H9 (cell line): ENCODE measurements at places on chromosomes 1 and 21. TPM values are rescaled to one million over a fixed set of nuclear protein-coding genes. Genes with fewer than 3 reads are reported as not detected.
A peak's percentile ranks its signal among the peaks of the same experiment; 100 is the strongest.

DNA sequence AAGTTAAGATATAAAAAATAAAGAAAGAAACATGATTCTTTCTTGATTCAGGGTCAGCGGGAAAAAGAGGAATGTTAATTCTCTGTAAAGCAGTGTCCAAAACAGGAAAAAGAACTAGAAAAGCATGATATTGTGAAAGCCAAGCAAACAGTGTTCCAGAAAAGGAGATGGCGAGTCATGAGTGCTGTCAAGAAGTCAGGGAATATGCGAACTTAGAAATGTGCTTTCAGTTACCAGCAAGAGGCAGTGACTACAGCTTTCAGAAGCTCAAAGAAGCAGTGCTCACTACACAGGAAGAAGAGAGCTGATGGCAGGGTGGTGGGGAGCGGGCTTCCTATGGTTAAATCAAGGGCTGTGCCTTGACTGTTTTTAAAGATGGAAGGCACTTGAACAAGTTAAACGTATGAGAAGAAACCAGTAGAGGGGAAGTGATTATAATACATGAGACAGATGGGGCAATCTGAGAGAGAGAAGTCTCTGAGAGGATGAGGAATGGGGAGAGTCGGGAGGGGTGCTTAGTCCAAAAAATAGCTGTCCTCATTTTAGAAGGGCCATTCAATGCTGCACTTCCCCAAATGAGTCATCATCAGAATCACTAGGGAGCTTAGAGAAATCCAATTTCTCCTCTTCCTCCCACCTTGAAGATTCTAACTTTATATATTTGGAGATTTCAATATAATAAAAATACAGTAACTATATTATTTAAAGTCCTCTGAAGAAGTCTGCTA, 90.4 kb downstream of the KCNK1 start:
- H3K36me3 ChIP-seq = no peaks in the 10 kb centered on the region
- H3K4me3 ChIP-seq = no peak overlapping the region
- H3K27me3 ChIP-seq = no peaks in the 10 kb centered on the region
- DNase-seq = no peak
- H3K27ac ChIP-seq = no peak overlapping the region

DNA sequence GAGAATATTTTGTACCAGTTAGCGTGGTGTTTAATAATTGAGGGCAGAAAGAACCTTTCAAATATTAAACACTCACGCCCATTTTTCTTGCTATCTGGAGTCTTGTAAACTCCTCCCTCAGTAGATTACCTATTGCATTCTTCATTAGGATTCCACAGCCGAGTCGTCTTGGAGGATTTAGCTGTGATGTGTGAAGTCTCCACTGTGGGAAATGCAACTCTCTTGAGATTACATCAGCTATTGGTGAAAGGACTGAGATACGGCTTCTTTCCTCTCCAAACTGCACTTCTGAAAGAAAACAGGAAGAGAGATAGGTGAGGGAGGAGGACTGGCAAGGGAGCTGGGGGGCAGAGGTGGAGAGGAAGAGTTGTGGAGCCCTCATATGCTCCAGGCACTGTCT, 36.1 kb downstream of the ACTA1 start:
- H3K27me3 ChIP-seq = no peaks in the 10 kb centered on the region; the same call in 1 of the 2 replicates
- peaks cover 6% of the 10 kb centered on the region; the same call in 1 of the 2 replicates for H3K4me1 ChIP-seq
- DNase-seq = no peak
- H3K4me3 ChIP-seq = no peak overlapping the region

F5 gene
- 0.04 TPM in 2 replicates for total RNA-seq

- H3K4me1 ChIP-seq = peaks cover 2% of the 10 kb centered on the region; the same call in 1 of the 2 replicates
- no peaks in the 10 kb centered on the region for H3K36me3 ChIP-seq
- no peak overlapping the region for H3K4me3 ChIP-seq
- H3K27me3 ChIP-seq = no peaks in the 10 kb centered on the region
- DNase-seq = peak; percentile 32
- no peak overlapping the region for H3K27ac ChIP-seq
Observed at GRCh38 chr1:53375440-53375839, 47.6 kb upstream of the LRP8 start.

- no peak for DNase-seq
- no peak overlapping the region for H3K27ac ChIP-seq
- H3K36me3 ChIP-seq = no peaks in the 10 kb centered on the region
- no peaks in the 10 kb centered on the region for H3K4me1 ChIP-seq
- no peak overlapping the region for H3K4me3 ChIP-seq
Observed at GRCh38 chr1:218570456-218570855, 225.3 kb downstream of the TGFB2 start.

FAM163A gene
- 0.44 and 0.46 TPM in 2 replicates for total RNA-seq

NFYC gene
- 54.1 and 54.7 TPM in 2 replicates for total RNA-seq

DNA sequence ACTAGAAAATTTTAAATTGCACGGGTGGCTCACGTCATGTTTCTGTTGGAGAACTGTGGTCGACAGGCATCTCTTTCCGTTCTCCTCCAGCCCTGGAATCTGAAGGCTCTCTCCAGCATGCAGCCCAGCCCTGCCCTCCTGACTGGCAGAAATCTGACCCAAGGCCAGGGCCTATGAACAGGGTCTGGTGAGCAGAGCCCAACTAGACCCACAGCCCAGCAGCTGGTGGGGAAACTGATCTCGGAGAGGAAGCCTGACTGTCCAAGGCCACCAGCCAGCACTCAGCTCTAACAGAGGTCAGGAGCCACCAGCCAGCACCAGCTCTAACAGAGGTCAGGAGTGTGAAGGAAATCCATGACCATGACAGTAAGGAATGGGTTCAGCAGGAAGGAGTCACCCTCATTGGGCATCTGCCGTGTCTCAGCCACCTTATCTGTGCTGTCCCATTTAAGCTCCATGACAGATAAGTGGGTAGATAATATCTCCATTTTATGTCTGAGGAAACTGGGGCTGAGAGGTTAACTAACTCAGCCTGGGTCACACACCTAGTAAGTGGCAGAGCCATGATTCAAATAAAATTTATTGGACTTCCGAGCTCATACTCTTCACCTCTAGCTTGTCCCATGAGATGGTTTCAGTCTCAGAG, 20.2 kb upstream of the PKP1 start:
- H3K36me3 ChIP-seq = no peaks in the 10 kb centered on the region
- no peaks in the 10 kb centered on the region for H3K27me3 ChIP-seq
- no peak for DNase-seq
- no peaks in the 10 kb centered on the region for H3K4me1 ChIP-seq

OR2AK2 gene
- total RNA-seq = not detected in 2 replicates

VHLL gene
- total RNA-seq = not detected in 2 replicates

DNA sequence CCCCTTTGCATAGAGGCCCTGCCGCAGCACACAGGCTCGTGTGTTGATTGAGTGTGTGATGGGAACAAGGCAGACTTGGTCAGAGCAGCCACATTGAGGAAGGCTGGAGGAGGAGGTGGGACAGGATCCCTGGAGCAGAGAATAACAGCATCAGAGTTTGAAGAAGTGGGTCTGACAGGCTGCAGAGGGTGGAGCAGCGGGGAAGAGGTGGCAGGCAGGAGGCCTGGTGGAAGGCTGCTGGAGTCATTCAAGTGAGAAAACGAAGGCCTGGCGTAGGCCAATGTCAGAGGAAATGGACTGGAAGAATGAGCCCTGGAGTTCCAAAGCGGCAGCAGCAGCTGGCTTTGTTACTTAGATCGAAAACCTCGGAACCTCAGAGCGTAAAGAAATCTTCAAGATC, 115.0 kb upstream of the GRIK3 start:
- no peak overlapping the region for H3K4me3 ChIP-seq
- no peak for DNase-seq
- H3K27me3 ChIP-seq = no peaks in the 10 kb centered on the region

DNA sequence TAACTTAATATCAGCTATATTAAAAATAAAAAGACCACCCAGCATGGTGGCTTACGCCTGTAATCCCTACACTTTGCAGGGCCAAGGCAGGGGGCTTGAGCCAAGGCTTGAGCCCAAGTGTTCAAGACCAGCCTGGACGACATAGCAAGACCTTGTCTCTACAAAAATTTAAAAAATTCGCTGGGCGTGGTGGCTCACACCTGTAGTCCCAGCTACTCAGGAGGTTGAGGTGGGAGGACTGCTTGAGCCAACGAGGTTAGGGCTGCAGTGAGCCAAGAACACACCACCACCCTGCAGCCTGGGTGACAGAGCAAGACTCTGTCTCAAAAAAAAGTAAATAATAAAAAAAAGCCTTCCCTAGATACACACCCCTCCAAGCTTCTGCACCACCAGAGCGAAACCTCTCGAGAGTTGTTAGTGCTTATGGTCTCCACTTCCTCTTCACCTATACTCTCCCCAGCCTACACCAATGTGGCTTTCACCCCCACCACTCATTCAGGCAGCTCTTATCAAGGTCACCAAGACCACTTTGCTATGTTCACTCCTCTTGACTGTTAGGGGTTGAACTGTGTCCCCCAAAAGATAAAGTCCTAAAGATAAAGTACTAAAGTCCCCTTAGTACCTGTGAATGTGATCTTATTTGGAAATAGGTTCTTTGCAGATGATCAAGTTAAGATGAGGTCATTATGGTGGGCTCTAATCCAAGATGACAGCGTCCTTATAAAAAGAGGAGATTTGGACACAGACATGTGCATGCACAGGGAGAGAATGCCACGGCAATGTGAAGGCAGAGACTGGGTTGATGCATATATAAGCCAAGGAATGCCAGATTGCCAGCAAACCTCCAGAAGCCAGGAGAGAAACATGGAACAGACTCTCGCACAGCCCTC, 6.8 kb upstream of the PPP1R15B start:
- no peaks in the 10 kb centered on the region for H3K4me1 ChIP-seq
- H3K27ac ChIP-seq = no peak overlapping the region
- no peak overlapping the region for H3K4me3 ChIP-seq
- H3K27me3 ChIP-seq = no peaks in the 10 kb centered on the region
- no peaks in the 10 kb centered on the region for H3K36me3 ChIP-seq

DNA sequence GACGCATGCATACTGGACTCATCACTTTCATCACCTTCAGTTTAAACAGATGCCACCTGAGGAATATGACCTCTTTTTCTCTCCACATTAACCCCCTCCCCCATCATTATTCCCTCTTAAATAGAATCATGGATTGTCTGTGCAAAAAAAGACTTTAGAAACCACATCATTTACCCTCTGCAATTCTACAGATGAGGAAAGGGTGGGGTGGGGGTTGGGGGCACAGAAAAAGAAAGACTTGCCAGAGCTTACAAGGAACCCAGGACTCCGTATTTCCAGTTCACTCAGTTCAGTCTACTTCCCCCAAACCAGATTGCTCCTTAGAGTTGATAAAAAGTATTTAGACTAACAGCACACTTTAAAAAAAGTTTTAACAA, 26.2 kb upstream of the NFIA start:
- H3K27ac ChIP-seq = no peak overlapping the region
- peaks cover 6% of the 10 kb centered on the region; the same call in 1 of the 2 replicates for H3K4me1 ChIP-seq
- DNase-seq = no peak
- H3K27me3 ChIP-seq = peaks cover 60% of the 10 kb centered on the region
- peak overlapping the region; percentile 84 for H3K4me3 ChIP-seq

- H3K27me3 ChIP-seq = no peaks in the 10 kb centered on the region
- DNase-seq = no peak
- no peaks in the 10 kb centered on the region for H3K36me3 ChIP-seq
- no peaks in the 10 kb centered on the region for H3K4me1 ChIP-seq
Observed at GRCh38 chr1:62428351-62428750, 8.5 kb upstream of the USP1 start.

- no peak for DNase-seq
- H3K27me3 ChIP-seq = no peaks in the 10 kb centered on the region
- no peak overlapping the region for H3K27ac ChIP-seq
- no peak overlapping the region for H3K4me3 ChIP-seq
- H3K36me3 ChIP-seq = peaks cover 4% of the 10 kb centered on the region
- H3K4me1 ChIP-seq = peaks cover 2% of the 10 kb centered on the region; the same call in 1 of the 2 replicates
Observed at GRCh38 chr1:239617731-239618130, 231.4 kb downstream of the CHRM3 start.
